ENCODE measurements at places on chromosomes 5 and 9. TPM values are rescaled to one million over a fixed set of nuclear protein-coding genes. Genes with fewer than 3 reads are reported as not detected.

Gene KCNV2
- not detected for total RNA-seq

DNA sequence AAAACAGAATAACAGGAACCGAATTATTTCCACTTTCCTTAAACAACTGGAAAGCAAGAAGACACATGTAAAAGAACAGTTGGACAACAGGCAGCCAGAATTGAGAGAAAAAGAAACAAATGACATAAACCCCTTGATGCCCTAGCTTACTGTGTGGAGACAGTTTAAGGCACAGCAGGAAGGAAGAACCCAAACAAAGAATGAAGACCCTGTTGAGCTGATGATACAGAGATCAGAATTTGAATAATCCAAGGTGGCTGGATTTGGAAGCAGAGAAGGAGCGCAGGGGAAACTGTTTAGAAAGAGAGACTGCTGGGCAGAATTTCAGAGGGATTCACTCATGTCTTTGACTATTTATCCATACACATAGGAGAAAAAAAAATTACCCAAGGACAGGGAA, 316.3 kb upstream of the POU5F2 start:
- DNase-seq, result no peak
- peaks cover 18% of the 10 kb centered on the region for H3K4me1 ChIP-seq
- H3K4me3 ChIP-seq, result no peak overlapping the region
- H3K36me3 ChIP-seq, result peaks cover 30% of the 10 kb centered on the region
- no peaks in the 10 kb centered on the region for H3K27me3 ChIP-seq

GRCh38 chr9:108217431-108218349, 638.1 kb downstream of the ACTL7B start:
- no peak overlapping the region for H3K4me3 ChIP-seq
- H3K4me1 ChIP-seq, result no peaks in the 10 kb centered on the region
- DNase-seq, result no peak
- H3K27ac ChIP-seq, result no peak overlapping the region
- H3K27me3 ChIP-seq, result no peaks in the 10 kb centered on the region

DNA sequence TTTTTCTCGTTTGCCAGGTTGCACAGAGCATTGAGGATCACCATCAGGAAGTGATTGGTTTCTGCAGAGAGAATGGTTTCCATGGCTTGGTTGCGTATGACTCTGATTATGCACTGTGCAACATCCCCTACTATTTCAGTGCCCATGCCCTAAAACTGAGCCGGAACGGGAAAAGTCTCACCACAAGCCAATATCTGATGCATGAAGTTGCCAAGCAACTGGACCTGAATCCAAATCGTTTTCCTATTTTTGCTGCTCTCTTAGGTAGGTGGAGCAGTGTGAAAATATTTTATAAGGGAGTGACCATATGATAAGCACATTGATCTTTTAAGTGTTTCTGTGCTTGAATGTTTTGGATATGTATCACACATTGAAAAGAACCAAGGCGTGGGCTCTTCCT, 17.7 kb upstream of the FAM120AOS start:
- peaks cover 24% of the 10 kb centered on the region for H3K36me3 ChIP-seq
- no peaks in the 10 kb centered on the region for H3K27me3 ChIP-seq
- H3K4me1 ChIP-seq, result peaks cover 58% of the 10 kb centered on the region
- H3K4me3 ChIP-seq, result no peak overlapping the region

DNA sequence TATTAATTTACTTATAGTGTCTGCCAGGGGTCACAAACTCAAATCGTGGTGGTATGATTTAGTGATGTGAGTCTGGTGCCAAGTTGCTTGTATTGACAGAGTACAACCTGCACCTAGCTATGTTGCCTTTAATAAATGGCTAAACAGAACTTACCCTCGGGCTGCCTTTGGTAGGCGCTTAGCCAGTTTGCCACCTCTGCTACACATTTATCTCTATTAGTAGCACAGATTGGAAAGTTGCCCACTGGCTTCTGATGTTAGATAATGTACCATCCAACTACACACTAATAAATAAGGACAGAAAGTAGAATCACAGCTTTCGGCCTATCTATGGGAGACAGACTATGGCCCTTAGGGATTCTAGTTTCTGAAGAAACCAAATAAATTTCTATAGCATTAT, 368.4 kb downstream of the MAN2A1 start:
- peaks cover 3% of the 10 kb centered on the region for H3K36me3 ChIP-seq
- H3K4me1 ChIP-seq, result peaks cover 34% of the 10 kb centered on the region
- H3K4me3 ChIP-seq, result no peak overlapping the region
- H3K27ac ChIP-seq, result no peak overlapping the region
- DNase-seq, result no peak

- no peak overlapping the region for H3K27ac ChIP-seq
- H3K36me3 ChIP-seq, result no peaks in the 10 kb centered on the region
- H3K27me3 ChIP-seq, result no peaks in the 10 kb centered on the region
Measured at GRCh38 chr9:122536134-122536533, 9.0 kb upstream of the OR1N1 start.

Gene AJM1
- total RNA-seq, result 1.7 TPM

DNA sequence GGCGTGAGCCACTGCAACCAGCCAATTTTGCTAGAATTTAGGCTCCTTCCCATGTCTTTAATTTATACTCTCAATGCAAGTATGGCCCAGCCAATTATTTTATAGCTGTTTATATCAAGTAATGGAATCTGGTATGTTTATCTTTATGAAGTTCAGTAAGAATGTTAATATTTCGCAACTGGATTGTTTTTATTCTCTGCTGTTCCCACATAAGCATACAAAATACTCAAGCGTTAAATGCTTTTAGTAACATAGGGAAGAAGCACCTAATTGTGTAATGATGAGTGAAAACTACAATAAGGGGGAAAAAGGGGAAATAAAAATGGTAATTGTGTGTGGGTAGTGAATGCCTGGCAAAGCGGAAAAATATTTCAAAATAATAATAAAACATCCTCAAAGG, 21.3 kb downstream of the PWWP2A start:
- no peak overlapping the region for H3K27ac ChIP-seq
- H3K4me1 ChIP-seq, result peaks cover 12% of the 10 kb centered on the region
- H3K36me3 ChIP-seq, result peaks cover 33% of the 10 kb centered on the region

DNA sequence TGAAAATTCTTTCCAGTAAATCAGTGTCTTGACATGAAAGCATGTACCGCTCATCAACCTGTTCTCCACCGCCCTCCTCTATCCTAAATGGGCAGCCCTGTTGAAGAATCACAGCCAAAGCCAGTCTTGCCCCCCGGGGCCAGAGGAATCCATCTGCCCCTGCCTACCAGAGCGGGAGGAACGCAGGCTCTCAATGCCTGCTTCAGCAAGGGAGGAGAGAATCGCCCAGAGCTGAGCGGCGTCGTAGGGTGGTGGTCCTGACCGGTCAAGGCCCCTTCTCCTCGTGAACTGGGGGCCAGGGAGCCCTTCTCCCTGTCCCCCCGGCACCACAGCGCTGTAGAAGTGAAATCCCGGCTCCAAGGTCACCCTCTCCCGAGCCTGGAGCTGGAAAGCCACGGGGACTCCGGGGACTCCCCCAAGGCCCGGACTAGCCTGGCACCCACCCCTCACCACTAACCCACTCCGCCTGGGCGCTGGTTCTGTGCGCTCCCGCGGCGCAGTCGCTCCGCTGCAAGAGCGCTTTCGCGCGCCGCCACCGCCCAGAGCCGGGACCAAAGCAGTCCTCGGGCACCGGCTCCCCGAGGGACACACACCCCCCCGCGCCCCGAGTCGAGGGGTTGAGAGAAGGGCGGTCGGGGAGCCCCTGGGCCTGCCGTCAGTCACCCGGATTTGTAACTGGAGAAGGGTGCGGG, 718 bp upstream of the TMEM215 start:
- no peaks in the 10 kb centered on the region for H3K4me1 ChIP-seq
- peaks cover 38% of the 10 kb centered on the region for H3K27me3 ChIP-seq
- H3K4me3 ChIP-seq, result no peak overlapping the region

Gene ACOT12
- total RNA-seq, result not detected

Gene IFNE
- total RNA-seq, result not detected

Gene TUSC1
- not detected for total RNA-seq

- no peak for DNase-seq
- peaks cover 3% of the 10 kb centered on the region for H3K27me3 ChIP-seq
- no peak overlapping the region for H3K27ac ChIP-seq
- H3K4me3 ChIP-seq, result no peak overlapping the region
Measured at GRCh38 chr9:18911714-18912342, 121.2 kb downstream of the SAXO1 start.

DNA sequence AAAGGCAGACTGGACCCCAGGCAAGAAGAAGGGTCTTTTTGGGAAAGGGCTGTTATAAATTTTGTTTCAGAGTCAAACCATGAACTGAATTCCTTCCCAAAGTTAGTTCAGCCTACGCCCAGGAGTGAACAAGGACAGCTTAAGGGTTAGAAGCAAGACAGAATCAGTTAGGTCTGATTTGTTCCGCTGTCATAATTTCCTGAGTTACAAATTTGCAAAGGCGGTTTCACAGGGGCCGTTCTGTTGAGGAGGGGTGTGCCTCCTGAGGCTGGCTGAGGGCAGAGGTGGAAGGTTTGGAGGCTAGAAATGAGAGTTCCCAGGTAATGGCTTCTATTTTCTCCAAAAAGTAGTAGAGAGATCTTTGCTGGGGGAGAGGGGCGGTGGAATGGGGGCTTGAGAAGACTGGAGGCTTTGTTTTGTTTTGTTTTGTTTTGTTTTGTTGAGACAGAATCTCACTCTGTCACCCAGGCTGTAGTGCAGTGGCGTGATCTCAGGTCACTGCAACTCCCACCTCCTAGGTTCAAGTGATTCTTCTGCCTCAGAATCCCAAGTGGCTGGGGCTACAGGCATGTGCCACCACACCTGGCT, 4.1 kb upstream of the CERCAM start:
- no peak for DNase-seq
- peaks cover 9% of the 10 kb centered on the region for H3K4me1 ChIP-seq
- H3K4me3 ChIP-seq, result no peak overlapping the region
- H3K27ac ChIP-seq, result no peak overlapping the region
- H3K27me3 ChIP-seq, result peaks cover 46% of the 10 kb centered on the region
- no peaks in the 10 kb centered on the region for H3K36me3 ChIP-seq

Gene RORB
- 0.02 TPM for total RNA-seq

Gene ORM2
- total RNA-seq, result not detected

DNA sequence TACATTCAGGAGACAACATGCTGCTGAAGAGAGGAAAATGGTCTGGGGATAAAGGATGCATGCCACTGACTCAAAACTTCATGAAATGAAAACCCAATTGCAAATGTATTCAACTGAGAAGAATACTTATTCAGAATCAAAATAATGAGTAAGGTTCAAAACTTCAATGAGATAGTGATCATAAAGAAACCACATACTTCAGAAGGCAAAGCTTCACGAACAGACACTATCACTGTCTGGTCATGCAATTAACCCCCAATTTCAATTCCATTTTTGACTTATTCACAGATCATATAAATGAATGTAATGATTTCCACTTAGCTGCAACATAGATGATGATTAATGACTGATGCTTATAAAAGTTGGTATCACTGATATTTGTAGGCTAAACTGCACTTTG, 33.0 kb upstream of the CTNNAL1 start:
- DNase-seq, result no peak
- no peaks in the 10 kb centered on the region for H3K27me3 ChIP-seq
- peaks cover 53% of the 10 kb centered on the region for H3K36me3 ChIP-seq
- H3K4me3 ChIP-seq, result no peak overlapping the region
- no peak overlapping the region for H3K27ac ChIP-seq
- peaks cover 9% of the 10 kb centered on the region for H3K4me1 ChIP-seq

GRCh38 chr9:81629440-81629839, 59.9 kb downstream of the TLE1 start:
- no peak overlapping the region for H3K27ac ChIP-seq
- no peaks in the 10 kb centered on the region for H3K4me1 ChIP-seq
- DNase-seq, result no peak
- no peak overlapping the region for H3K4me3 ChIP-seq

- no peak overlapping the region for H3K27ac ChIP-seq
- H3K4me1 ChIP-seq, result no peaks in the 10 kb centered on the region
- no peak overlapping the region for H3K4me3 ChIP-seq
- no peaks in the 10 kb centered on the region for H3K36me3 ChIP-seq
- no peak for DNase-seq
Measured at GRCh38 chr5:67672636-67673035, 476.0 kb upstream of the CD180 start.

GRCh38 chr9:16637218-16637617, 233.3 kb downstream of the BNC2 start:
- no peak for DNase-seq
- no peaks in the 10 kb centered on the region for H3K36me3 ChIP-seq
- no peak overlapping the region for H3K27ac ChIP-seq
- no peak overlapping the region for H3K4me3 ChIP-seq
- no peaks in the 10 kb centered on the region for H3K27me3 ChIP-seq

Gene PCSK5
- 6.0 TPM for total RNA-seq

Gene CHSY3
- not detected for total RNA-seq

GRCh38 chr9:133141833-133142595, 21.0 kb upstream of the RALGDS start:
- peak; percentile 79 for DNase-seq
- no peak overlapping the region for H3K4me3 ChIP-seq
- H3K27ac ChIP-seq, result peak overlapping the region; percentile 71
- peaks cover 59% of the 10 kb centered on the region for H3K4me1 ChIP-seq
- no peaks in the 10 kb centered on the region for H3K27me3 ChIP-seq

DNA sequence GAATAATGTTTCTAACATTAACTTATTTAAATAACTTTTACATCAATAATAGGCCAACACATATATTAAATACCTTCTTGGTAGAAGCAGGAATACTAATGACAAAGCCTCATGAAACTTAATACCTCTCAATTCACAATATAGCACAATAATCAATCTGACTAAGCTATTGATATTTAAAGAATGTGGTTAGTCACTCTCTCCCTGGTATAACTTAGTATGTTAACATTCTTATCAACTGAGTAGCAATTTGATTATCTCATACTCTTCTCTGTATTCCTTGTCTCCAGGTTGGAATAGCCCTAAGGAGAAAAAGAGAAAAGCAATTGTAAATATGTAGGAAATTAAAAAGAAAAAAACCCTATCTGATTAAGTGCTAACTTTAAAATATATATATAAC, 4.9 kb upstream of the PGGT1B start:
- peaks cover 7% of the 10 kb centered on the region for H3K4me1 ChIP-seq
- no peaks in the 10 kb centered on the region for H3K27me3 ChIP-seq
- H3K27ac ChIP-seq, result no peak overlapping the region

GRCh38 chr5:90020575-90021538, 388.7 kb downstream of the CETN3 start:
- no peaks in the 10 kb centered on the region for H3K27me3 ChIP-seq
- H3K4me3 ChIP-seq, result no peak overlapping the region
- H3K4me1 ChIP-seq, result no peaks in the 10 kb centered on the region
- H3K36me3 ChIP-seq, result no peaks in the 10 kb centered on the region
- DNase-seq, result no peak

GRCh38 chr5:33631786-33632185, 191.0 kb downstream of the TARS1 start:
- H3K27me3 ChIP-seq, result peaks cover 5% of the 10 kb centered on the region
- H3K36me3 ChIP-seq, result no peaks in the 10 kb centered on the region
- no peak overlapping the region for H3K27ac ChIP-seq
- no peak for DNase-seq

- H3K4me3 ChIP-seq, result no peak overlapping the region
- no peak for DNase-seq
- no peak overlapping the region for H3K27ac ChIP-seq
- H3K4me1 ChIP-seq, result no peaks in the 10 kb centered on the region
- peaks cover 2% of the 10 kb centered on the region for H3K27me3 ChIP-seq
Measured at GRCh38 chr9:110620726-110621125, 41.2 kb upstream of the SVEP1 start.

Gene ITGA2
- total RNA-seq, result 2.0 TPM
